HCT116 (cell line): ENCODE measurements at places on chromosomes 6 and 20. TPM values are rescaled to one million over a fixed set of nuclear protein-coding genes. Genes with fewer than 3 reads are reported as not detected.

BMP2 gene
- 0.15 TPM for total RNA-seq

DNA sequence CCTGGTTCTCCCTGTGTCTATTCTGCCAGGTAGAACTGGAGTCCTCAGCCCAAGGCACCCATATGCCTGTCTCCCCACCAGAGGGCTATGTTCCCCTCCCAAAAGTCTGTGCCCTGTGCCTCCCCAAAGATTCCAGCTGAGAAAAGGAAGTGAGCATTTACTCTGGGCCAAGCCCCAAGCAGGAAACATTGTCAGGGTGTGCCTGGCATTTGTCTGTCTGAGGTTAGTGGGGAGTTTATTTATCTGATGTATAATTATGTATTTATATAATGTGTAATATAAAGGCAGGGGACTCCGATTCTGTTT is 5.6 kb downstream of the GDF5 start:
- no peak for DNase-seq

GRCh38 chr6:33373960-33374910 is 17.4 kb upstream of the KIFC1 start:
- no peak for DNase-seq

GRCh38 chr6:37303891-37304503 is 46.1 kb upstream of the TMEM217 start:
- DNase-seq: peak; percentile 10

DNA sequence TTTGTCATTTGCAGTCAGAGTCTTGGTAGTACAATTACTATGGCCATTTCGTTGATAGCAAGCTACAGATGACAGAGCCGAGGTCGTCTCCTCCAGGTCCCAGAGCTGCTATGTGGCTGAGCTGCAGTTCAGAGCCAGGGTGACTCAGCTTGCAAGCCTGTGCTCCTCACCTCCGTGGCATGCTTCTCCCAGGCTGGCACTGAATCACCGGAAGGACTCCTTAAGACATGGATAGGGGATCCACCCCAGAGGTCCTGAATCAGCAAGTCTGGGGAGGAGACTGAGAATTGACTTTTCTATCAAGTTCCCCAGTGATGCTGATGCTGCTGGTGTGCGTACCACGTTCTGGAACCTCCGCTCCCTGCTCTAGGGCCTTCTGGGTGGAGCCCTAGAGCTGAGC is 291.2 kb downstream of the CDH26 start:
- no peak for DNase-seq

PRELID3B gene
- 129 TPM for total RNA-seq

- no peak for DNase-seq
Measured at GRCh38 chr20:16975682-16976081, 227.5 kb downstream of the OTOR start.

GRCh38 chr6:4727671-4728435 is 48.4 kb upstream of the CDYL start:
- no peak for DNase-seq

GRCh38 chr6:138229072-138229471 is 10.8 kb upstream of the PBOV1 start:
- DNase-seq: no peak

DNA sequence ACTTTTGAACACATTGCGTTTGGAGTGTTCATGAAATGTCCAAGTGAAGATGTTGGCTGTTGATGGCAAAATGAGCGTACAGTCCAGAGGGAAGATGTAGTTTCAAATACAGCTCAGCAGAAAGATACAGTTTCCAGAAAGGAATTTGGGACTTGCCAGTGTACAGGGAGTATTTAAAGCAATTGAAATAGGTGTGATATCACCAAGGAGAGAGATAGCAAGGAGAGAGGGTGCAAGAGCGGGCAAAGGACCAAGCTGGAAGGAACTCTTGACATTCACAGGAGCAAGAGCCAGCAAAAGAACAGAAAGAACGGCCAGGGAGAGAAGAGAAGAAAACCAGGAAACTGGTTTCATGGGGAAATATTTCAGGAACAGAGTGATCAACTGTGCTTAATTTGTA is 47.8 kb downstream of the CARMIL1 start:
- no peak for DNase-seq

GRCh38 chr6:170250455-170250854 is 40.4 kb downstream of the DLL1 start:
- no peak for DNase-seq

DNA sequence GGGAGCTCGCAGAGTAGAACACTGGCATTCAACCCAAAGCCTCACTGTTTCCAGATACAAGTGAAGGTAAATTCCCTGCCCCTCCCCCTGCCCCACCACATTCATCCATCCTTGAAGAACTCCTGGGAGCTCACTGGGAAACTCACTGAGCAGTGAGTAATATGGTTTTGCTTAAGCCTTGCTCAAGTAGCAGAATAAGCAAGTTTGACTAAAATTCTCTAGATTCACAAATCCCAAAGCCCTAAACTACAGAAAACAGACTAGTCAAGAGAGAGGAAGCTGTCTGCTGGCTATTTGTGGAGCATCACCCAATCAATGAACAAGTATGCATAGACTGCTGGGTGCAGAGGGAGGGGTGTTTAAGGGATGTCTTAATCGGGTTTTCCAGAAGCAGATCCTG is 82.1 kb downstream of the UNC5CL start:
- no peak for DNase-seq

GRCh38 chr20:39592371-39592770 is 630.2 kb downstream of the DHX35 start:
- DNase-seq: no peak

- no peak for DNase-seq
Measured at GRCh38 chr6:11978169-11978987, 33.7 kb upstream of the HIVEP1 start.

DNA sequence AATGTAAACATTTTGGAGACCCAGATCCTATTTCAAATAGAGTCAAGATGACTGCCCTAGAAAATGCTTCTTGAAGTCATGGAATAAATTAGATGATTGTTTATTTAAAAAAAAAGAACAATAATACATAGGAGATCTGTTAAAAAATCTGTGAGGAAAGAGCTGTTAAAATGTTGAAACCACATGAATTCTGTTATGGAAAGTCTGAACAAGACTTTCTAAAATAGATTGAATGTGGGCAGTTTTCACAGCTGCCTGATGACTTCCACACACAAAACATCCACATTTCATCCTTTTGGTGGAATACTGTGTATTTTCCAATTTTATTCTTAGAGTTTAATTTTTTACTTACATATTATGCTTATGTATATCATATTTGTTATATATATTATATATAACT is 186.1 kb downstream of the LAMA2 start:
- DNase-seq: no peak

DNA sequence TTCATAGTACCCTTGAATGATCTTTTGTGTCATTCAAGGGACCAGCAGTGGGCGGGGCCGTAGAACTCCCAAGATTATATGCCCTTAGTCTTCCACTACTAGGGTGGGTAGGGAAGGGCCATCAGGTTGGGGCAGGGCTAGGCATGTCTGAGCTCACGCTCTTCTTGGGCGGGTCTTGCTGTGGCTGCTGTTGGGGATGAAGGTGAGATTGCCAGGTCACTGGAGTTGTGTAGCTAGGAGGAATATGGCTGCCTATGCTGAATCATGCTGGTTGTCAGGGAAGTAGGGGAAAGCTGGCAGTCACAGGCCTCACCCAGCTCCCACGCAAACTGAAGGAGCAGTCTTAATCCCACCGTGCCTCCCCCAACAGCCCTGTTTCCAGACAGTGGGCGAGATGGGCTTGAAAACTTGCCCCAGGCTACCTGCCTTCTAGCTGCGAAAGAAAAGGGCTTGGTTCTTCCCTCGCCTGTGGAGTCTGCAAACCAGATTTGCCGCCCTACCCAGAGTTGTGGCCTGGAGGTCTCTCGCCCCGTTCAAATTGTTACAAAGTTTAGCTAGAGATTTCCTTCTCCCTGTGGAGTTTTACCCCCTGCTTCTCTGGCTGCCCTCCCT is 76.4 kb upstream of the ADGRF4 start:
- DNase-seq: no peak

PABPC1L gene
- total RNA-seq: 127 TPM

GGT7 gene
- total RNA-seq: 9.4 TPM

ZNF334 gene
- total RNA-seq: not detected

GTF3C6 gene
- 32.0 TPM for total RNA-seq

GRCh38 chr20:13485576-13485975 is 153.2 kb downstream of the TASP1 start:
- DNase-seq: no peak

- DNase-seq: no peak
Measured at GRCh38 chr6:88114838-88115237, 51.3 kb downstream of the CNR1 start.

GRCh38 chr20:36606158-36607066 is 833 bp downstream of the RAB5IF start:
- no peak for DNase-seq

TSBP1 gene
- not detected for total RNA-seq

- no peak for DNase-seq
Measured at GRCh38 chr6:151027936-151028838, 162.7 kb downstream of the MTHFD1L start.

GRCh38 chr6:3265671-3266070 is 6.9 kb downstream of the PSMG4 start:
- no peak for DNase-seq

DNA sequence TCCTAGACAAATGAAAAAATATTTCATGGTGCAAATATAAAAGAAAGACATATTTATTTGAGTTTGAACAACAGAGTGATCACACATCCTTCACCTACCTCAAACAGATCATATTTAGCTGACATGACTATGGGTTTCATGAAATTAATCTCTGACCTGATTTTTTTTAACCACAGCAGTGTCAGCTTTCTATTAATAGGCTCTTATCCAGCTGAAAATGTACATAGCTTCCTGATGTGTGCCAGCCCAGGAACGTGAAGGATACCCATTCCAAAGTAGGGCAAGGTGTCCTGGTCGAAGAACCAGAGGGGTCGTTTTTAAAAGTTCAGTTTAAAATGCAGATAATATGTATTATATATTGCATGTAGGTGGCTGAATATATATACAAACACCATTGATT is 19.8 kb downstream of the TRDN start:
- DNase-seq: no peak

GRCh38 chr6:132998418-132998817 is 184.0 kb downstream of the RPS12 start:
- no peak for DNase-seq

VNN1 gene
- not detected for total RNA-seq

MAFB gene
- total RNA-seq: 0.22 TPM

- no peak for DNase-seq
Measured at GRCh38 chr6:157946865-157947532, 34.7 kb upstream of the SYNJ2 start.

- DNase-seq: no peak
Measured at GRCh38 chr6:170288091-170288631, 2.7 kb downstream of the DLL1 start.

- DNase-seq: no peak
Measured at GRCh38 chr6:162999575-163000285, 272.0 kb downstream of the PACRG start.

ECI2 gene
- total RNA-seq: 56.8 TPM

DNA sequence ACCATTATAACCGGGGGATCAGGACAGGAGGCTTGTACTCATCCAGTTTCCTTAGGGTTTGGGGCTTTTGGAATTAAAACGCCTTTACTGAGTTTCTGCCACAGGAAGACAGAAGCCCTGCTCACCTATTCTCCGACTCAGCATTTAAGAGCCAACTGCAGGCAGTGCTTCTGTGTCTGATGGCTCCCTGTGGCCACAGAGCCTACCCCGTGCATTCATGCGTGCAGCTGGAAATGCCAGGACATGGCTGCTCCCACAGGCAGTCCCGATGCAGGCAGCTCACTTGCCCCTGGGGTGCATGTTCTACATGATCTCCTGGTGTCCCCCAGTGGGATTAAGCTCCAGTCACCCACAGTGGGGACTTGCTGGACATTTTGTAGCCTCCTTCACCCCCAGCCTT is 22.2 kb downstream of the ZNF831 start:
- DNase-seq: no peak

DNA sequence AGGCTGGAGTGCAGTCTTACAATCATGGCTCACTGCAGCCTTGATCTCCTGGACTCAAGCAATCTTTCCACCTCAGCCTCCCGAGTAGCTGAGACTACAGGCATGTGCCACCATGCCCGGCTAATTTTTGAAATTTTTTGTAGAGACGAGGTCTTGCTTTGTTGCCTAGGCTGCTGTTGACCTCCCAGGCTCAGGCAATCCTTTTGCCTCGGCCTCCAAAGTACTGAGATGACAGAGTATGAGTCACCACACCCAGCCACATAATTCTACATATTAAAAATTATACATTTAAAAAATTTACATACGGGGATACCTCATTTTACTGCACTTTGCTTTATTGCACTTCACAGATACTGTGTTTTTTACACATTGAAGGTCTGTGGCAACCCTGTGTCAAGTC is 115.1 kb downstream of the MAN1A1 start:
- no peak for DNase-seq

KIAA1586 gene
- 12.7 TPM for total RNA-seq

GRCh38 chr6:75113446-75113845 is 92.4 kb downstream of the COL12A1 start:
- DNase-seq: no peak

DNA sequence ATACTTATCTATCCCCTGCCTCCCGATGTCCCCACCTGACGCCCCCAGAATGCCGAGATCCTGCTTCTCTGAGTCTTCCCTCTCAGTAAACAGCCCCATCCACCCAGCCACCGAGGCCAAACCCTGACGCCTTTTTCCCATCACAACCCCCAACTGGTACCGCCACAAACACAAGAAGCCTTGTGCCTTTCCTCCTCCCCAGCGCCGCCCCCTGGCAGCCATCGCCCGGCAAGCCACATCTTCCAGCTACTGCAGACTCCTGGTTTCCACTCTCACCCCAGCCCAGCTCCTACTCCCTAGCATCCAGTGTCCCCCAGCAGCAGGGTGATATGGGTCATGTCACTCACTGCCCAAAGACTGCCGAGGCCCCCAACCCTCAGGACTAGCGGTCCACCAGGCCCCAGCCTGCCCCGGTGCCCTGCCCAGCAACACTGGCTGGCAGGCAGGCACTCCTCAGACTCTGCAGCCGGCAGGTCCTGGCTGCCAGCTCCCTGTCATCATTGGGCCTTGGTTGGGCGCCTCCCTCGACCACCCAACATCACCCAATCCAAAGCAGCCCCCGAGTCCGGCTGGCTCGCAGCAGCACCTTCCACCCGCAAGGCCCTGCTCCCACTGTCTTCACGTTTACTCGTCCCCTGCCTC is 11.2 kb downstream of the TCFL5 start:
- DNase-seq: no peak

- no peak for DNase-seq
Measured at GRCh38 chr6:98092331-98092730, 742.0 kb upstream of the POU3F2 start.

DNA sequence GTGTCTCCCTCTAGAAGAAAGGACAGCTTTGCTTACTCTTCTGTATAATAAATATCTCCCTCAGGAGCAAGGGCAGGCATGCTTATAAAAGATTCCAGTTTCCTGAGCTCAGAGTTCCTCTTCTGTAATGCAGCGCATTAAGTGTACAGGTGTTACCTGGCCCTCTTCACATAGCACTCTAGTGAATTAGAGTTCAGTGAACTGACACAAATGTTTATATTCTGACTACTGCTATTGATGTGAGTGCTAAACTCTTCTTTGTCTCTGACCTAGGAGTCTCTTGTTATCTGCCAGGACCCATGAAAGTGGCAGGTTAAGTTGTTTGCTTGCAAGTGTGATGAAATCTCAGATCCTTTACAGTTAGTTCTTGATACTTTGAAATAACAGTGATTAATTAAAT is 33.5 kb downstream of the CYB5R4 start:
- no peak for DNase-seq
